ENCODE measurements at places on chromosomes 5 and 9.

DNA sequence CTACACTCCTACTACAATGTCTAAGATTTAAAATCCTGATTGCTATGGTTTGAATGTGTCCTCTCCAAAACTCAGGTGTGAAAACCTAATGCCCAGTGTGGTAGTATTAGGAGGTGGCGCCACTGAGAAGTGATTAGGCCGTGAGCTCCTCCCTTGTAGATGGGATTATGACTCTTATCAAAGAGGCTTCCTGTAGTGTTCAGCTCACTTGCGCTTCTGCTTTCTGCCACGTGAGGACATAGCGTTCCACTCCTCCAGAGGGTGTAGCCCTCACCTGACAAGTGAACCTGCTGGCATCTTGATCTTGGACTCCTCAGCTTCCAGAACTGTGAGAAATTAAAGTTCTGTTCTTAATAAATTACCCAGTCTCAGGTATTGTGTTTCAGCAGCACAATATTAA, 33.0 kb upstream of the WHRN start:
- peak; percentile 46 for DNase-seq

GRCh38 chr5:31701642-31702299, 62.8 kb downstream of the PDZD2 start:
- no peak for DNase-seq

- no peak for DNase-seq
These were observed 347.3 kb upstream of the ZNF608 start for GRCh38 chr5:125093776-125094175.

DNA sequence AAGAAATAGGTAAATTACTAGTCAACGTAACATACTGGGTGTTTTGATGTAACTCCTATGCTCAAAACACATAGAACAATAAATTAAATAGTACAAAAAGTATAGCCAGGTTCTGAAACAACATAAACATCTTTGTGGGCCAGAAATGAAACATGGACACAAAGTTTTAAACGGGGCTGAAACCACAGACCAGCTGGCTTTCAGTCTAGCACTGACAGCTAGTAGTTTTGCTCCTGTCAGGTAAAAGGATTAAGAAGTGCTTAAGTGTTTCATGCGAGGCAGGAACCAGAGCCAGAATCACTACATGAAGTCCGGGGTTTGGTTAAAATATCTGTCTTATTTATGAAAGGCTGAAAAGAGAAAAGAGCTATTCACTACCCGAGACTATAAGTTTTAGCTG, 19.5 kb downstream of the DCAF10 start:
- DNase-seq, result no peak

DNA sequence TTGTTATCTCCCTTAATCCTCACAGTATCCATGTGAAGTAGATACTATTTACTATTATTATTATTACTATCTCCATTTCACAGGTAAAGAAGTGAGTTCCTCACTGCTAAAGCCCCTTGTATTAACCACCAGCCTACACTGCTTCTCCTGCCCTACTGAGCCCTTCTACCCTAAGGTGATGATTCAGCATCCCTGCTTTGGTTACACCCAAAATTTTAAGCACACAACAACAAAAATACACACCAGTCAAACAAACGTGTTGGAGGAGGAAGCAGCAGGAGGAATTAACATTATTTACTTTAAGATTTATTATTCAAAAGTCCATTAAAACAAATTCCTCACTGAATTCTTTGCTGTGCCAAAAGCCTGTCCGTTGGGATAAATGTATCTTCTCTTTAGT, 370.2 kb upstream of the BRINP1 start:
- no peak for DNase-seq

- DNase-seq, result no peak
These were observed 63.0 kb downstream of the FAT2 start for GRCh38 chr5:151528153-151528552.

DNA sequence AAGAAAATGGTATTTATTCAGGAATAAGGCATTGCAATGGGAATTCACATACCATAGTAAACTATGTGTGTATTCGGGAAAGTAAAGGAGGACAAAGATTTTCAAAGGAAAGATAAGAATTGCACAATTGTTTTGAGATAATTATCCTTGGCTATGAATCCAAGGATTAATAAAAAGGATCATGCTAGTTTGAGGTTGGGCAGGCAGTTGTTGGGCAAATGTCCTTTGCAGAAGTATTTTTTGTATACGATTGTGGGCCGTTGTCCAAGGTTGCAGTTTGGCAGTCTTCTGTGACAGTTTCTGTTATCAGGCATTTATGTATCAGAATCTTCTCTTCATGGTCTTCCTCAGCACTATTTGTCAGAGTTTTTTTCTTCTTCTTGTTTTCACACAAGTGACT, 10.6 kb upstream of the UBAP2 start:
- no peak for DNase-seq

DNA sequence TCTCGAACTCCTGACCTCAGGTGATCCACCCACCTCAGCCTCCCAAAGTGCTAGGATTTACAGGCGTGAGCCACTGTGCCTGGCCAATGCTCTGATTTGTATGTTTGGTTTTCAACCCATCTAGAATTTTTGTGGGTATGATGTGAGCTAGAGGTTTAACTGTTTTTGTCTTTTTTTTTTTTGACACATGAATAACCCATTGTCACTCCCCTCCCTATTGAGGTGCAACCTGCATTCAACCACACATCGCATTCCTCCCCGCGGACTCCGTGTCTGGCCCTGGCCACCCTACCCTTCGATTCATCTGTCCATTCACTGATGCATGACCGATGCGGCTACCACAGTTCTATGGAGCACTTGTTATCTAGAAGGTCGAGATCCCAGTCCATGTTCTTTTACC, 9.5 kb upstream of the FAM163B start:
- no peak for DNase-seq

- DNase-seq, result no peak
These were observed 96.5 kb upstream of the ADRA1B start for GRCh38 chr5:159819591-159820411.

DNA sequence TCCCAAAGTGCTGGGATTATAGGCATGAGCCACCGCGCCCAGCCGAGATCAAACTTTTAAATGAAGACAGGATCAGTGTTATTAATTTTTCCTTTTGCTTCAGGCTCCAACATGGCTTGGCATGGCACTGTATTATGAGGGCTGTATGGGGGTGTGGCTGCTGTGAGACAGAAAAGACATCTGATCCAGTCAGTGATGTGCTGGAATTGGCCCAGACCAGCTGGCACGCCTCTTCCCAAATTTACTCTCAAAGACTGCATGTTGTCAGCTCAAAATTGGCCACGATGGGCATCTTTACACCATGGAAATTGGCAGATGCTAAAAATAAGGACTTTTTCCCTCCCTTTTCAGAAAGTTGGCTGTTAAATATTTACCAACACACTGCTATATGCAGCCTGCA, 12.1 kb upstream of the COL27A1 start:
- no peak for DNase-seq

DNA sequence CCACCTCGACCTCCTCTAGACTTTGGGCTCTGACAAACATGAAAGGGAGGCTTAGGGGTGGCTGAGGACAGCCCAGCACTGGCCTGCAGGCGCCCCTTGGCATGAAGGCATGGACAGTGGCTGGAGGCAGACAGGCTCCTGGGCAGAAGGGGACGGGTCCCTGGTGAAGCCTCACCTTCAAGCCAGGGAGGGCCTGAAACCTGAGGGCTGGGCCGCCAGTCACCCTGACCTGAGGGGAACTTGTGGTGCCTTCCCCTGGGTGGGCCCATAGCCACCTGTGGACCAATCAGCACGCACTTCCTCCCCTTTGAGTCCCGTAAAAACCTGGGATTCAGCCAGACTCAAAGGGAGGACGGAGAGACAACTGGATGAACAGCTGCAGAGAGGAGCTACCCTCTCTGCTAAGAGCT, 90.4 kb upstream of the PUM3 start:
- DNase-seq, result no peak

DNA sequence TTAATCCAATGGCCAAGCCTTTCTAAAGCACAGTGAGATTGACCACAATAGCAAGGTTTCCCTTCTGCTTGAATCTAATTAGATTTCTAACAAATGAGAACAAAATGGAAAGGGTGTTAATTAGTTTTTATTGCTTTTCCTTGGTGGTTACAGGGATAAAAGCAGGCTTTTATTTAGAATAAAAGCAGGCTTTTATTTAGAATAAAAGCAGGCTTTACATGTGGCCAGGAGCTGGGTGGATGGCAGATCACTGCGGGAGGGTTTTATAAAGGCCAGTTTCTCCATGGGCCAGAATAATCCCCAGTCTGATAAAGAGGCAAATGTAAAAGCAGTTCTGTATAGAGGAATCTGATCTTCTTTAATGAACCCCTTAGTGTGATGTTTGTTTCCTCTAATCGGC, 470.2 kb downstream of the TMEM232 start:
- no peak for DNase-seq

DNA sequence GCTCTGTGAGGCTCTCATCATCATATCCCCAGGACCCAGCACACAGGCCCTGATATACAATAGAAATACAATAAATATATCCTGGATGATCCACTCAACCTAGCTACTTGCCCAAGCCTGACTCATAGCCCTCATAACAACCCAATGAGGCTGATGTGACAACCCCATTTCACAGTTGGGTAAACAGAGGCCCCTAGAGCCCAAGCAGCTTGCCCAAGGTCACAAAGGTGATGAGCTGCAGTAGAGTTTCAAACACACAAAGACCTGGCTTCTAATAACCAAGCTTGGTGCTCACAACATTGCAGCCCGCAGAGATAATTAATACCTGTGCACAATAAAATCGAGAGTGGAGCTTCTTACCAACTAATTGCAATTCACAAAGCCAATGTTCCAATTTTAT, 3.2 kb upstream of the AKNA start:
- no peak for DNase-seq

- DNase-seq, result no peak
These were observed 71.4 kb downstream of the OTULIN start for GRCh38 chr5:14735944-14736343.

GRCh38 chr9:114029311-114030170, 48.6 kb downstream of the AMBP start:
- no peak for DNase-seq

DNA sequence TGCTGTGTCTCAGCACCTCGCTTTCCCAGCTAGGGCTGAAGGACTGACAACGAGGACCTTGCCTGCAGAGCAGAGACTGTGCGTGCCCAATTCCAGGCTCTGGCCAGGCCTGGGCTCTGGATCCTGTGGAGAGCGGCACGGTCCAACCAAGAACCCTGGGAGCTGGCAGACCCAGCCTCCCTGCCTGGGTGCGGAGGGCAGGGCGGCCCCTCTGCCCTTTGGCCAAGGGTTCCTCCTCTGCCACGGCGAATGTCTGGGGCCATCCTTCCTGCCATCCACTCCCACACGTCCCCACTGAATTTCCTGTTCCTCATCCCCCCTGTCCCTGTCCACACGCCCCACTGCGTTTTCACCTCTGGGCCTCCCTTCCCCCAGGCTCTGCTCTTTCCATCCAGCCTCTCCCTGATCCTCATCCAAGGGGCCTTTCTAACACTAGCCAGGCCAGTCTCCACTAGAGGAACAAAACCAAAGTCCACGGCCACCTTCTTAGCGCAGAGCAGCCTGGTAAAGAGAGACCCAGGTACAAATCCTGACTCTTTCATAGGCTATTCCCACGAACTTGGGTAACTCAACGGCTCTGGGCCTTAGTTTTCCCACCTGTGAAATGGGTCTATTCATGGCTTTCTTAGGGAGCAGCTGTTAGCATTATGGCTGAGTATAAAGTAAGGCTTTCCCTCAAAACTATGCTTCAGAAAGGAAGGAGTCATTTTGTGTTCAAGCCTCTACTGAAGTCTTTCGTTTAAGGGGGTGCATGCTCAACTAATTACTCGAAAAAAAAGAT, 95.5 kb upstream of the PHYKPL start:
- DNase-seq, result no peak

DNA sequence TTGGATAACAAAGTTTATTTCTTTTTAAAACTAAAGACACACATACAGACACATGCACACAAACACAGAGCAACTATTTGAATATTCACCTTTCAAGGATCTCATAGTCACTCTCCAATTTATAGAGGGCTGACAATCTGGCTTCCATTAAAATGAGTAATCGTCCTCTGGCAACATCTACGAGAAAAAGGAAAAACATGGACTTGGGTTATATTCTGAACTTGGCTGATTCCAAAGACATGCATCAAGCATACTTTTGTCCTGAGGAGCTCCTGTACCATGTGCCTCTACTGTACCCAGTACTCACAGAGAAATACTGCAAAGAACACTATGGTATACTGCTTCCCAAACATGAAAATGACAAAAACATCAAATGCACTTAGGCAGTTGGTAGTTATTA, 15.4 kb downstream of the IARS1 start:
- DNase-seq, result no peak

DNA sequence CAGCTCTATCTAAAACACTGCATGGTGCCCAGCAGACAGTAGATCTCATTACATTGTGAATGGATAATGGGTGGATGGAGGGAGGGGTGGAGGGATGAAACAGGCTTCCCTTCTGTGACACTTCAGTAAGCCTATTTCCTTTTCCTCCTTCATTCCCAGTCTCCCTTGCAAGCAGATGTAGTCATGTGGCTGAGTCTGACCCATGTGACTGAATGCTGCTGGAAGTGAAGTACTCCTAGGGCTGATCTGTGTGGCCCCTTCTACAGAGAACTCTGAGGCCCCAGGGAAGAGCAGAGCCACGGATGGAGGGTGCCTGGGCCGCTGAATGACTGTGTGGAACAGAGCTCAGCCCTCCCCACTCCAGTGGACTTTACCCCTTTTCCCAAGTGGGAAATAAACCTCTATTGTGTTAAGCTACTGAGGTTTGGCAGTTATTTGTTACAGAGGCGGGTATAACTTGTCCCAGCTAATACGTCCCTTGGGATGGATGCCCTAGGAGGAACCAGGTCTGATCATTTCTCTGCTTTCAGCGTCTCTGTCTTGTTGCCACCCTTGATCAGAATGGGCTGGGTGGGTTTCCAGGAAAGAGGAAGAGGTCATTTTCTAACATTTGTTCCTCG, 176.1 kb upstream of the MVB12B start:
- DNase-seq, result no peak

DNA sequence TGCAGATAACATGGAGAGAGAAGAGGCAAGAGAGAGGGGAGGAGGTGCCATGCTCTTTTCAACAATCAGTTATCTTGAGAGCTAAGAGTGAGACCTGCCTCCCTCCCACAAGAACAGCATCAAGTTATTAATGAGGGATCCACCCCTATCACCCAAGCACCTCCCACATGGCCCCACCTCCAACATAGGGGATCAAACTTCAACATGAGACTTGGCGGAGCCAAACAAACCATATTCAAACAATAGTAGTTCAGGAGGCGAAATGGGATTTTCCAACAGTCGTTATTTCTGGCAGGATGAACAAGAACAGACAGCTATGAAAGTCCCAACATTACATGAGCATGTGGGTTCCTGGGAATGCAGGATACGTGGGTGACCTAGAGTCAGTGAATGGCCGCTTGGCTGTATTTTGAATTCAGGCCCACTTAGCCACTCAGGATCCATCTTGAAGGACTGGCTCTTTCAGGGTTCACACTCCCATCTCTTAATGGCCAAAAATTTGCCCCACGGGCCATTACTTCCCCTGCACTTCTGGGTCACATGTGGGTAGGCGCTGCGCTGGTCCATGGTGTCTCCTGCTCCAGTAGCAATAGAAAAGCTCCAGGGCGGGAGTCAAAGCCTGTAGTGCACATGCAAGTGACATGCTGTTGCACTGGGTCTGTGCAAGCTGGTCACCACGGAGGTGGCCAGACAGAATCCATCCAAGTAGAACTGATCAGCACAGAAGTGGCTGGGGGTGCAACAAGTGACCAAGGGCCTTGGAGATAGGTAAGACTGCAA, 7.1 kb upstream of the FAF2 start:
- no peak for DNase-seq

- DNase-seq, result no peak
These were observed 422.9 kb downstream of the TMEM161B start for GRCh38 chr5:87845734-87846133.

- no peak for DNase-seq
These were observed 10.8 kb upstream of the MGAT1 start for GRCh38 chr5:180813420-180813819.
